ENCODE measurements at places on chromosomes 3 and 15. TPM values are rescaled to one million over a fixed set of nuclear protein-coding genes. Genes with fewer than 3 reads are reported as not detected.

Gene ZPLD1
- not detected for total RNA-seq

Gene HRH1
- total RNA-seq, result 0.74 TPM

Gene MAP4
- total RNA-seq, result 138 TPM

GRCh38 chr3:56790016-56790821 is 11.5 kb downstream of the ARHGEF3 start:
- H3K4me1 ChIP-seq, result no peaks in the 10 kb centered on the region
- H3K36me3 ChIP-seq, result peaks cover 4% of the 10 kb centered on the region
- no peak overlapping the region for H3K27ac ChIP-seq
- no peaks in the 10 kb centered on the region for H3K27me3 ChIP-seq
- no peak for DNase-seq
- H3K4me3 ChIP-seq, result no peak overlapping the region

- no peak for DNase-seq
- 0 out of 2 replicates have a peak, but pooled peaks cover 3% of the 10 kb centered on the region for H3K4me1 ChIP-seq
- H3K36me3 ChIP-seq, result peaks cover 5% of the 10 kb centered on the region
- no peak overlapping the region for H3K4me3 ChIP-seq
- H3K27me3 ChIP-seq, result no peaks in the 10 kb centered on the region
These were observed 108.8 kb downstream of the STAC start for GRCh38 chr3:36489101-36489500.

GRCh38 chr3:126734106-126734723 is 30.2 kb downstream of the CHCHD6 start:
- H3K27me3 ChIP-seq, result no peaks in the 10 kb centered on the region
- H3K4me1 ChIP-seq, result no peaks in the 10 kb centered on the region
- H3K4me3 ChIP-seq, result no peak overlapping the region
- H3K36me3 ChIP-seq, result peaks cover 40% of the 10 kb centered on the region
- H3K27ac ChIP-seq, result no peak overlapping the region
- DNase-seq, result no peak

DNA sequence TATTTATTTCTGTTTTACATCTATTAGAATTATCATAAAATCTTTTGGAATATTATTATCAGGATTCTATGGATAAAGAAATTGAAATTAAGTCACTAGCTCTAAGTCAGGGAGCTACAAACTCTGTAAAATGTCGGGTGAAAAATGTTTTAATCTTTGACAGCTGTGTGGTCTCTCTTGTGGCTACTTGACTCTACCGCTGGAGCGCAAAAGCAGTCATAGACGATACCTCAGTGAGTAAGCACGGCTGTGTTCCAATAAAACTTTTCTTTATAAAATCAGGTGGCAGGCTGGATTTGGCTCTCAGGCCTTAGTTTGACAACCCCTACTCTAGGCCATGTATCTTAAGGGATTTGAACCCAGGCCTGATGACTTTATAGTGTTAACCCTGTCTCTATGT is 88.5 kb upstream of the PFN2 start:
- DNase-seq, result no peak
- no peaks in the 10 kb centered on the region for H3K36me3 ChIP-seq

Gene ISL2
- 0.33 TPM for total RNA-seq

DNA sequence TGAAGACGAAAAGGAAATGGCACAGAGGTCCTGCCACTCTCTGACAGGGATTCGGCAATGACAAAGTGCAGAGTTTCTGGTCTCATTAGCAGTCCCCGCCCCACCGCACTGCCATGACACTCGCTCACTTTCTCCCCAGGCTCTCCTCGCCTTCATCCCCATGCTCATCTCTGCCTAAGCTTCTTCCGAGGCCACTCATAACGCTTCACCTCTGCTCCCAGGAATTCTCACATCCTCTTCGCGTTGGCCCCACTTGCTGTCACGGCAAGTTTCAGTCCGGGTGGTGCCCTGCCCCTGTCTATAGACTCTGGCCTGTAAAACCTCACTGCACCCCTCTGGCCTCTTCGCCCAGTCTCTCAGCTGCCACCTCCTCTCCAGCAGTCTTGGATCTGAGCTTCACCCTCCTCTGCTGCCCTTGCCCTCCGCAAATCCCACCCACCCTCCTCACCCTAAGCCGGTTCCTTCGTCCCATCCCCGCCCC is 654 bp downstream of the RUBCN start:
- H3K36me3 ChIP-seq, result no peaks in the 10 kb centered on the region
- peak overlapping the region; percentile 91 for H3K4me3 ChIP-seq
- no peak overlapping the region for H3K27ac ChIP-seq
- peak; percentile 40 for DNase-seq
- H3K27me3 ChIP-seq, result no peaks in the 10 kb centered on the region

GRCh38 chr3:144272680-144273079 is 301.1 kb downstream of the DIPK2A start:
- H3K4me3 ChIP-seq, result no peak overlapping the region
- no peak for DNase-seq

DNA sequence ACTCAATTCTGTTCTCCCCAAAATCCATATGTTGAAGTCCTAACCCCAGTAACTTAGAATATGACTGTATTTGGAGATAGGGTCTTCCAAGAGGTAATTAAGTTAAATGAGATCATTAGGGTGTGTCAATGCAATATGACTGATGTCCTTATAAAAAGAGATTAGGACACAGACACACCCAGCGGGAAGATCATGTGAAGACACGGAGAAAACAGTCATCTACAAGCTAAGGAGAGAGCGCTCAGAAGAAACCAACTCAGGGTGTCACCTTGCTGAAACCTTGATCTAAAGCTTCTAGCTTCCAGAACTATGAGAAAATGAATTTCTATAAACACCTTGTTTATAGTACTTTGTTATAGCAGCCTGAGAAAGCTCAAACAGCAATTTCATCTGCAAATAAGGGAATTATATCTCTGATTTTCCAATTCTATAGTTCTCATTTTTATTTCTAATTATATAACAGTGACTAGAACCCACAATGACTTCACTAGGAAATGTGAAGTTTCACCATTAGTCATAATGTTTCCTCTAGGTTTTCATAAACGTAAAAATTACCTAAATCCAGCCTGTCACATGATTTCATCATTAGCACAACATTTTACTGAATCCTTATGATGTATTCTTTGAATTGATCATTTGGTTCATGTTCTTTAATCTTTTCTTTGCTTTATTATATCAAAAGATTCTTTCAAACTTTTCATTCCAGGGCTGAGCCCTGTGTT is 459.1 kb upstream of the MDFIC2 start:
- H3K27me3 ChIP-seq, result no peaks in the 10 kb centered on the region
- no peak overlapping the region for H3K4me3 ChIP-seq
- no peaks in the 10 kb centered on the region for H3K36me3 ChIP-seq

DNA sequence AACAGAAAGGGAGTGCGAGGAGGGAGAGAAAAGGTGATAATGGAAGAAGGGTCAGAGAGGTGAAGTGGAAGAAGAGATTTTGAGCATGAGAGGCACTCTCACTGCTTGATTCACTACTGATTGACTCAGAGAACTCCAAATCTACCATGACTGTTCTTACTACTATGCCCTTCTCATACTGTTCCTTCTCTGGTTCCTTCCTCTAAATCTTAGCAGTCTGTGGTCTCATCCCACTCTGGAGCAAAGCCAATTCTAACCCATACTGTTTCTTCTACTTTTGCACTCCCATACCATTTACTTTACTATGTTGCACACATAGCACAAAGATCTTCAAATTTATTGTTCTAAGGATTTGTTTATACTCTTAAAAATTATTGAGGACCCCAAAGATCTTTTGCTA is 100.8 kb downstream of the DTWD1 start:
- H3K4me3 ChIP-seq, result no peak overlapping the region
- H3K27me3 ChIP-seq, result no peaks in the 10 kb centered on the region
- H3K4me1 ChIP-seq, result no peaks in the 10 kb centered on the region
- H3K36me3 ChIP-seq, result no peaks in the 10 kb centered on the region

DNA sequence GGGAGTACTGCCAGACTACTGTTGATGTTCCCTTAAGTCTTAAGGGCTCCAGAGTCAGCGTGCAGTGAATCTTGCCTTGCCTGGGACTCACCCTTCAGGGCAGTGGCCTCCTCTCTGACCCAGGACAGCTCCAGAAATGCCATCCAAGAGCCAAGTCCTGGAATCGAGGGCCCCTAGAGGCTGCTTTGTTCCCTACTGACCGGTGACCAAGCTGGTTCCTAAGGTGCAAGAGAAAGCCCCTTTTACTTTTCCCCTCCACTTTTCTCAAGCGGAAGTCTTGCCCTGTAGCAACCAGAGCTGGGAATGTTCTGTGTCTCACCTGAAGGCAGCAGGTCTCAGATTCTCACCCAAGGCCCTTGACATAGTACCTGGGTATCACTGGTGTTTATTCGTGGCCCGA is 238.0 kb downstream of the DOCK3 start:
- no peak overlapping the region for H3K4me3 ChIP-seq
- H3K4me1 ChIP-seq, result no peaks in the 10 kb centered on the region
- peak; percentile 48 for DNase-seq
- no peak overlapping the region for H3K27ac ChIP-seq
- H3K27me3 ChIP-seq, result no peaks in the 10 kb centered on the region
- H3K36me3 ChIP-seq, result no peaks in the 10 kb centered on the region

Gene MYZAP
- total RNA-seq, result 0.72 TPM

Gene MED12L
- 16.4 TPM for total RNA-seq

DNA sequence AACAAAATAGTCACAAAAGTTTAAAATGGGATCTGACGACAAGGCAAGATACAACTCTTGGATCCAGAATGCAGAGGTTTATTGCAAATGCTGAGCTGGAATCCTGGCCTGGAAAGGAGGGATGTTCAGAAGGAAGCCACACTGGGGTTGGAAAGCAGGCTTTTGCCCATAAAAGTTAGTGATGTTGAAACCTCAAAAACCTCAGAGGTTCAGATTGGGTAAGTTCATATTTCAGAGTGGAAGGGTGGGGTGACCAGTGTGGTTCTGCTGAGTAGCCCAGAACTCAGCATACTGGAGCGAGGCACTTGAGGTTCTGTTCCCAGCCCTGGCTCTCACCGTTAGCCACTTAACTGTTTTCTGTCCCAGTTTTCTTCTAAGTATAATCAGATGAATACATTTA is 114.0 kb upstream of the OSTN start:
- no peak overlapping the region for H3K4me3 ChIP-seq
- H3K4me1 ChIP-seq, result no peaks in the 10 kb centered on the region
- H3K27ac ChIP-seq, result no peak overlapping the region
- H3K36me3 ChIP-seq, result no peaks in the 10 kb centered on the region

Gene CLRN1
- not detected for total RNA-seq

DNA sequence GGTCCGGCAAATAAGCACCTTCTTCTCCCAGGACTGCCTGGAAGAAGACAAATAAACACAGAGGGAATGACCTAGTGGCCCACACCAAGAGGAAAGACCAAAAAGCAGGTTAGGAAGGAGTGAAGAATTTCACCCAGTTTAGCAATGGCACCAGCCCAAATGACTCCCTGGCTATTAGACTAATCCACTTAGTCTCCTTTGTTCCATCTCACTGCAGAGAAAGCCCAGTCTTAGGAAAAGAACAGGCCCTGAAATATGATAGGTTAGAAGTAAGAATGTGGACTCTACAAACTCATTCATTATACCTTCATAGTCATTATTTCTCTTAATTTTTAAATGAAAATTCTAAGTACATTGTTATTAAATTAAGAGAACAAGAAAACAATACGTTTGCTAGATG is 23.2 kb downstream of the SERPINI2 start:
- no peaks in the 10 kb centered on the region for H3K36me3 ChIP-seq
- no peak for DNase-seq
- H3K27ac ChIP-seq, result no peak overlapping the region
- H3K4me3 ChIP-seq, result no peak overlapping the region
- peaks cover 5% of the 10 kb centered on the region for H3K4me1 ChIP-seq

GRCh38 chr15:31171731-31172130 is 70.2 kb upstream of the TRPM1 start:
- H3K27ac ChIP-seq, result no peak overlapping the region
- no peak for DNase-seq
- no peaks in the 10 kb centered on the region for H3K36me3 ChIP-seq
- no peaks in the 10 kb centered on the region for H3K4me1 ChIP-seq
- no peaks in the 10 kb centered on the region for H3K27me3 ChIP-seq
- no peak overlapping the region for H3K4me3 ChIP-seq

GRCh38 chr3:178320456-178321351 is 215.5 kb upstream of the KCNMB2 start:
- H3K27ac ChIP-seq, result no peak overlapping the region
- no peak overlapping the region for H3K4me3 ChIP-seq
- H3K4me1 ChIP-seq, result no peaks in the 10 kb centered on the region
- H3K36me3 ChIP-seq, result no peaks in the 10 kb centered on the region
- no peaks in the 10 kb centered on the region for H3K27me3 ChIP-seq

Gene GP9
- not detected for total RNA-seq

DNA sequence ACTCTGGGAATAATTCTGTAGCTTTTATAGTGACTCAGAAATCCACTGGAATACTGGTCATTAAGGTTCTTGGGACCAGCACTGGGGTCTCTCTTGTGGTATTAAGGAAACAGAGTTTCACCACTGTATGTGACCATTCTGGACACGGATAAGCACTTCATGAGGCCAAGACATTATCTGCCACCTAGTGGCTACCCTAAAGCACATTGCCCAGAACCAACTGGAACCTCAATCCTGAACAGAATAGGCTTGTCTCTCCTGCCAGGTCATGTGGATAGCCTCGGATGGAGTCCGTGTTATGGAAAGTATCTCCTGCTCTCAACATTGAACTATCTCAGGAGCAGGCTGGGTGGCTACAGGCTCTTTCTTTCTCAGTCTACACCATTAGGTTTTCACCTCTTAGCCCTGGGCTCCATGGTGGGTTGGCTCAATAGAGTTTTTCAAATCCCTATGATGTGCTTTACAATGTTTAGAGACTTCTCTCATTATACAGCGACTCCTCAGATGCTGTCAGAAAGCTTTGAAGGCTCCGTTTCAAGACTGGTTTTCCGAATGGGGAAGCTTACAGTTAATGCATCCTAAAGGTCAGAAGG is 167.6 kb upstream of the ST8SIA2 start:
- DNase-seq, result peak; percentile 45
- no peak overlapping the region for H3K4me3 ChIP-seq
- H3K27me3 ChIP-seq, result no peaks in the 10 kb centered on the region
- H3K4me1 ChIP-seq, result no peaks in the 10 kb centered on the region
- H3K36me3 ChIP-seq, result no peaks in the 10 kb centered on the region
- no peak overlapping the region for H3K27ac ChIP-seq

- no peak for DNase-seq
- no peak overlapping the region for H3K4me3 ChIP-seq
- H3K4me1 ChIP-seq, result no peaks in the 10 kb centered on the region
- no peaks in the 10 kb centered on the region for H3K36me3 ChIP-seq
These were observed 11.5 kb downstream of the ALS2CL start for GRCh38 chr3:46681856-46682540.

Gene ARHGAP31
- 2.4 TPM for total RNA-seq

GRCh38 chr15:45773149-45773548 is 138.3 kb downstream of the SQOR start:
- no peaks in the 10 kb centered on the region for H3K4me1 ChIP-seq
- no peak for DNase-seq
- no peaks in the 10 kb centered on the region for H3K27me3 ChIP-seq
- H3K4me3 ChIP-seq, result no peak overlapping the region
- no peaks in the 10 kb centered on the region for H3K36me3 ChIP-seq

GRCh38 chr3:184470551-184470950 is 90.7 kb downstream of the CHRD start:
- no peaks in the 10 kb centered on the region for H3K27me3 ChIP-seq
- no peak overlapping the region for H3K4me3 ChIP-seq
- H3K27ac ChIP-seq, result no peak overlapping the region
- no peaks in the 10 kb centered on the region for H3K36me3 ChIP-seq
- no peak for DNase-seq

All from H9 (cell line).